ENCODE measurements at places on chromosomes 5 and 9.
A peak's percentile ranks its signal among the peaks of the same experiment; 100 is the strongest.

GRCh38 chr5:102886586-102886985 lies 131.5 kb downstream of the PAM start:
- DNase-seq: no peak

DNA sequence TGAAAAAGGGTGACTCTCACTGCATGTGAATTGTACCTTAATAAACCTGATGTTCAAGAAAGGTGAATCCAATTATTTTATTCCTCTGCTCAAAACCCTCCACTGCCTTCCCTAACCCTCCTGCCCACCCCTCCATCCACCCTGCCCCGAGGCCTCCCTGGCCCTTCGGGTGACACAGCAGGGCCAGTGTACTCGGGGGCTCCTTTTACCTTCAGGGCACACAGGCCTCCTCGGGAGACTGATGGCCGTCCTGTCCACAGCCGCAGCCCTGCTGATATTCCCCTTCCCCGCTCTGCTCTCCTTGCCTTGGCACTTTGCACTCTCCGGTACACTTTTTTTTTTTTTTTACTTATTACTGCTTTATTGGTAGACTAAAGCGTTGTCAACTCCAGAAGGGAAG lies 234.0 kb downstream of the CACNA1B start:
- no peak for DNase-seq

DNA sequence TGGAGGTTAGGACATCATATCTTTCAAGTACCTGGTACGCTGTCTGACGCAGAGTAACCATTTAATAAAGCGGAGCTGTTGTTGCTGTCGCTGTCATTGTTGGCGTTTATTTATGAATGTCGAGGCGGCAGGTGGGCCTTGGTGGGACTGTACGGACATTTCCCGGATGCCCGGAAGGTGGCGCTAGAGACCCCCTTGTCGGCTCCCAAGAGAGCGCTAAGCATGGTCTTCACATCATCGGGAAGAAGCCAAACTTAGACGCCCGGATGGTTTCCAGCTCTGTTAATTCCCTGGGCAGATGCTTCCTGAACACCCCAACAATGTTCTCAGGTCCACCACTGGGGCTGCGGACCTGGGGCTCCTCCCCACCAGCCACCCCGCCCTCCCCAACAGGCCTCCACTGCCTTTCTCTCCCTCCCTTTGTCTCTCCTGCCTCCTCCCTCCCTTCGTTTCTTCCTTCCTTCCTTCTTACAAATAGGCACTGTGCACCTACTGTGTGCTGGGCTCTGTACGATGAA lies 54.1 kb downstream of the DUSP1 start:
- DNase-seq: peak; percentile 46

DNA sequence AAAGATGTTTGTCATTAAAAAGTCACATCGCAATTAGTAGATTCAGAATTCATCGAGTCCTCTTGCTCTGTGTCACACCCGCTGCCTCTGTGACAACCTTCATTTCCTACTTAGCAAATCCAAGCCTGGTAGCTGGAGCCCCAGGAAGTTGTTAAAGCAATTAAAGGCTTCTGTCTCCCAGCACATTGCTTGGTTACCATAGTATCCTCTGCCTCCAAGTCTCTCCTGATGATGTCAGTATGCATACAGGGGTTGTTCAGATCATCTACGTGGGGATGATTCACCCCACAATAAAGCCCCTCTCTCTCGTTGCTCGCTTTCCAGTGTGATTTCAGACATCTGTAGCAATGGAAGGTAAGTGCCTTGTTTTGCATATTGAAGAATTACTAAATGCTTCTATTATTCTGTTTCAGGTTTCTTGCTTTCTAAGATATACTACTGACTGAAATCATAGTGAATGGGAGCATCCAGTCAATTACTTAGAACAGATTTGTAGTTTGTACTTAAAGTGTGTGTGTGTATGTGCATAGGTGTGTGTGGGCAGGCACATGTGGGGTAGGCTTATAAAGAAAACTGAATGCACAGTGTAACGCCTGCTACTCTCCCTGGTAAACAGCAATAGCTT lies 52.9 kb downstream of the PAM start:
- peak; percentile 65 for DNase-seq

DNA sequence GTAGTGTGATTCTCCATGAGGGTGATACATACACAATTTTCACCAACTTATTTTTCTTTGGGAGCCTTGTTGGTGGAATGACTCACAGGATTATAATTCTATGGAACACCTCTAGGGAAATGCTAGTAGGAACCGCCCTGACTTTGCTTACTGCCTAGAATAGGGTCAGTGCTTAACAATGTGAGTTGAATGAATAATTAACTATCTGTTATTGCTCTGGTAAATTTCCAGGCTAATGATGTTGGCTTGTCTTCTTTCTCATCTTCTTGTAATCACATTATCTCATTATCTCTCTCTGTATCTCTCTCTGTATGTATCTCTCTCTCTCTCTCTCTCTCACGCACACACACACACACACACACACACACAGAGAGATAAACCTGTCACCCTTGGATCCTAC lies 291.1 kb downstream of the TRIM32 start:
- no peak for DNase-seq

DNA sequence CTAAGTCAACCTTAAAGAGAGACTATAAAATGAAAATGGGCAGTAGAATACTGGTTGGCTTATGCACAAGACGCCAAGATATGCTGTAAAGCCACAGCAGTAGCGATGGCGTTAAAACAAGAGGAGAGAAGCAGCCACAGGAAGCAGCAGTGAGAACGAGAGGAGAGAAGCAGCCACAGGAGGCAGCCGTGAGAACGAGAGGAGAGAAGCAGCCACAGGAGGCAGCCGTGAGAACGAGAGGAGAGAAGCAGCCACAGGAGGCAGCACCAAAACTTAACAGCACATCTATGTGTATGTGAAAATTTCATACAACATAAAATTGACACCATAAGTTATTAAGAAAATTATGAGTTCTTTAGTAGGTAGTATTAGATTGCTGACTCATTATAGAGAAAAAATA lies 2318.6 kb upstream of the ACO1 start:
- DNase-seq: no peak

- DNase-seq: no peak
Measured at GRCh38 chr5:43123887-43124286, 3.2 kb downstream of the ZNF131 start.

DNA sequence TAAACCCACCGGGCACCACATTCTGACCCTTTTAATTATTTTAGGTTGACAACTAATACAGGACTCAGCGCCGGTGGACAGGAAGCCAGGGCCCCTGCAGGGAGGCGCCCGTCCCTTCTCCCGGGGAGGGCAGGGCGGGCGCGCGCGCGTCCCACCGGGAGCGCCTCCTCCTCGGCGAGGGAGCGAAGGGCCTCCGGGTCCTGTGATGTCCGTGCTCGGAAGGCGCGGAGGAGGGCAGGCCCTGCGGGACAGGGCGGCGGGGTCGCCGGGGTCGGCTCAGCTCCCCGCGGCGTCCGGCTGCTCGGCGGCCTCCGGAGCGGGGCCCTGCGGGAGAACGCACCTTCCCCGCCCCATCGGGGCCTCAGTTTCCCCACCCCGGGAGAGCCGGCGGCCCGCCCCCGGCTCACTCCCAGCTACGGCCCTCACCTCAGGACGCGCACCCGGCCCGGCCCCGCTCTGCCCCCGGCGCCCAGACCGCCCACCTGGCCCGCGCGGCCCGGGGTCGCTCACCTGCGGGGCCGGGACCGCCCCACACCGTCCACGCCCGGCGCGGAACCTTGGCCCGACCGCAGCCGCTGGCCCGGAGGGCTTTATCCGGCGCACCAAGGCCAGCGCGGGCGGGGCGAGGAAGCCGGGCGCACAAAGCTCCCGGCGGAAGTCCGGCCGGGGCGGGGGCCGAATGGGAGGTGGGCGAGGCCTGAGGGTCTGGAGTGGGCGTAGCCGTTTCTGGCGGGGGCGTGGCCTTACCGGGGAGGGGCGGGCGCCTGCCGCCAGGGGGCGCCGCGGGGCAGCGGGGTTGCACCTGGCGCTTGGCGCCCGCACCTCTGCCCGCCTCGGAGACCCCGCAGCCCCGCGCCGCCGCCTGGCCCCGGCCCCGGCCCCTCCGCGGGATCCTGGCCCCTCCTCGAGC lies at the start of the genes EXD3 and NOXA1:
Gene EXD3, minus strand, starts transcription at position 559 of the 910 bp plus-strand sequence. CDS start 27,805 bp downstream, outside the sequence.
Gene NOXA1, plus strand, starts transcription at position 790 of the 910 bp plus-strand sequence. CDS start 137 bp downstream, outside the sequence.
- peak; percentile 92 for DNase-seq

DNA sequence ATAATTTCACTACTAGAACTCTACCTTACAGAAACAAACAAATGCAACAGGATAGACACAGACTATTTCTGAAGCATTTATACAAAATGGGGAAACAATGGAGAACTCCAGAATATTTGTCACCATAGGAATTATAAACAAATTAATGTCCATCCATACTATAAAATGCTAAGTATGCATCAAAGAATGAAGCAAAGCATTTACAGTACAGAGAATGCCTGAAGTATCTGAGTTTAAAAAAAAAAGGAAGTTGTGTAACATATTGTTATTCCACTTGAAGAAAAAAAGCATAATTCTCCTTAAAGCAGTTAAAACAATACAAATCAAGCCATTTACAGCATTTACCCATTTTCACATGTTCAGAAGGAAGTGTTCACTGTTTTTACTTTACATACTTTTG lies 53.0 kb downstream of the DROSHA start:
- no peak for DNase-seq

GRCh38 chr9:116234081-116234480 lies 80.5 kb downstream of the PAPPA start:
- no peak for DNase-seq

DNA sequence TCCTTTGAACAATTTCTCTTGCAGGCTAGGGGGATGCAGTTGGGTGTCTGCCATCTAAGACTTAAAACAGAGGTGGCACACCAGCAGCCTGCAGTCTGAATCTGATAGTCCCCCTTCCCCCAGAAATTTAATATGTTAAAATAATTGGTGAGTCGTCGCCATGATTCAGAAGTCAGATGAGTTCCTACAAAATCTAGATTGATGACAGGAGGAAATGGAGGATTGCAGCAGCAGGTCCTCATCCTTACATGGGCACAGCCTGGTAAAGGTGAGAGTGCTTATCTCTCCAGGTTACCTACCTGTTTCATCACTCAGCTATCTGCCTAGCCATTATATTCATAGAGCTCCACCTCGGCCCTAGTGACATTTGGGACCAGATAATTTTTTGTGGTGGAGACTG lies 112.3 kb downstream of the PCSK1 start:
- DNase-seq: no peak

- no peak for DNase-seq
Measured at GRCh38 chr5:150117945-150118560, 31.7 kb upstream of the CSF1R start.

- peak; percentile 34 for DNase-seq
Measured at GRCh38 chr9:117000834-117001233, 313.7 kb downstream of the TRIM32 start.

GRCh38 chr5:34996261-34996660 lies 51.5 kb downstream of the AGXT2 start:
- no peak for DNase-seq

GRCh38 chr5:109908366-109908765 lies 218.6 kb downstream of the MAN2A1 start:
- peak; percentile 15 for DNase-seq

- DNase-seq: no peak
Measured at GRCh38 chr5:113552620-113553019, 39.1 kb downstream of the YTHDC2 start.

DNA sequence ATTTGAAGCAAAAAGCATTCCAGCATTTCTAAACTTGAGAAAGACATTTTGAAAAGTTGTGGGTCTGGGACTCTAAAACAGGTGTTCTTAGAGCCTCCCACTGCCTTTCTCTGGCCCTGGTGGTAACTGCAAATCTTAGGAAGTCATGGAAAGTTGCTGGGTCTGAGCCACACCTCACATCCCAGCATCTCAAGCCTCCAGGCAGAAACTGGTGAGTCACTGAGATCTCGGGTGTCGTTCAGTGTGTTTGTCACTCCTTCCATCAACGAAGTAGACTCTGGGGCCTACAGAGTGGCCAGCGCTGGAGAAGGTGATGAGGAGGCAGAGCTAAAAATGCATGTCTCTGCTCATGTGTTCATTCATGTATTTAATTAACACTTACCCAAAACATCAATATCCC lies 59.6 kb upstream of the C5orf58 start:
- no peak for DNase-seq

DNA sequence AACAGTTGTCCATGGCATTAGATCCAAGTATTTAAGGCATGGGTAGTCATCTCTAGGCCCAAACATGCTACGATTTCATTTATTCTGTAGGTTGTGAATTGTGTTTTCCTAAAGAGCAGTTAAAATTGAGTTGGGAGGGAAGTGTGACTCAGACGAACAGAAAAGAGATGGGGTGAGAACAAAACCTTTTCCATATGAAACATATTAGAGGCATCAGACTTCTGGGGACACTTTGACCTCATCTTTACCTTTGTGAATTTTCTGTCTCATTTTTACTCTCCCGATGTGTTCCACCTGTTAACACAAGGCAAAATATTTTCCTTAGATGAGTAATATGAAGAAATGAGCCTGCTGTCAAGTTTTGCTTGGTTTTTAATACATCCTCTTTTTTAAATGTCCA lies 181.3 kb downstream of the ESM1 start:
- no peak for DNase-seq

DNA sequence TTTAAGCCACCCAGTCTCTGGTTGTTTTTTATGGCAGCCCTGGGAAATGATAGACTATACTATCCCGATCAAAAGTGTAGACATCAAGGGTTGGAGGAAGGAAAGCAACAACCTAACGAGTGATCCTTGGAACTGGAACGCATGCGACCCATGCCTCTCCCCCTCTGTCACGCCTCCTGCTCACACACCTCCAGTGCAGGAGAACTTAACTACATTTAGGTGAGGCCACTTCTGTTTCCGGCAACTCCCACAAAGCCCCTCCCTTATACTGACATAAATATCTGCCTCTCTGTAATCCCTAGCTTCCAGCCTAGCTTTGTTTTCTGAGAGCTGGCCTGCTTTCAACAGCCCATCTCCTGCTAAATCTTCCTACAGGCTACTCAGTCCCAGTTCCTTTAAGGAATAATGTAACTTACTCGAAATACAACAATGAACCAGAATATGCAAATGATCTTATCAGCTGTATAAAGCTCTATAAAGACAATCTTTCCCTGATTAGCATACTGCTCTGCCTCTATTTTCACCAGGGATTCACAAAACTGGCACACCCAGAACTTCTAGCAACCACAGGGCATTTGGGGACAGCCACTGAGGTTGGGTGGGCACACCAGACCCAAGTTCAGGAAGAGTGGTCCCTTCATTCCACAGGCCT lies 73.9 kb downstream of the GABBR2 start:
- DNase-seq: no peak
